ENCODE measurements at places on chromosomes 1 and 21.

DNA sequence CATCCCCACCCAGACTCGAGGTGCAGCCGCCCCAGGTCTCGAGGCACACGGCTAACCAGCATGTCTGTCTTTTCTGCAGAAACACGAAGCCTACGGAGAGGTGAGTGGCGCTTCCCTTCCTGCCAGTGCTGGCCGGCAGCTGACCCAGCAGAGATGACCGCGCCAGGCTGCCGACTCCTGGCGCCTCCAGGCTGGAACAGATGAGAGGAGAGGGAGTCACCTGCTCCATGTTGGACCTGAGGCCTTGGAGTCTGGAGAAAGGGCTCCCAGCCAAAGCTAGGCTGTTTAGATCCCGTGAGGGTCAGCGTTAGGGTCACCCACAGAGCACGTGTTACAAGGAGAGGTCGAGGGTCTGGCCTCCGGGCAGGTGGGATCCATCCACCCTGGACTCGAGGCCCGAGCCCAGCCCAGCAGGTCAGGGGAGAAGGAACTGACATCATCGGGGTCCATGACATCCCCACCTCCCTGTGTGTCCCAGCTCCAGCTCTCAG lies 14.9 kb downstream of the COL6A2 start:
- DNase-seq: no peak

GRCh38 chr1:35408925-35409324 lies 140.4 kb downstream of the ZMYM4 start:
- DNase-seq: no peak

DNA sequence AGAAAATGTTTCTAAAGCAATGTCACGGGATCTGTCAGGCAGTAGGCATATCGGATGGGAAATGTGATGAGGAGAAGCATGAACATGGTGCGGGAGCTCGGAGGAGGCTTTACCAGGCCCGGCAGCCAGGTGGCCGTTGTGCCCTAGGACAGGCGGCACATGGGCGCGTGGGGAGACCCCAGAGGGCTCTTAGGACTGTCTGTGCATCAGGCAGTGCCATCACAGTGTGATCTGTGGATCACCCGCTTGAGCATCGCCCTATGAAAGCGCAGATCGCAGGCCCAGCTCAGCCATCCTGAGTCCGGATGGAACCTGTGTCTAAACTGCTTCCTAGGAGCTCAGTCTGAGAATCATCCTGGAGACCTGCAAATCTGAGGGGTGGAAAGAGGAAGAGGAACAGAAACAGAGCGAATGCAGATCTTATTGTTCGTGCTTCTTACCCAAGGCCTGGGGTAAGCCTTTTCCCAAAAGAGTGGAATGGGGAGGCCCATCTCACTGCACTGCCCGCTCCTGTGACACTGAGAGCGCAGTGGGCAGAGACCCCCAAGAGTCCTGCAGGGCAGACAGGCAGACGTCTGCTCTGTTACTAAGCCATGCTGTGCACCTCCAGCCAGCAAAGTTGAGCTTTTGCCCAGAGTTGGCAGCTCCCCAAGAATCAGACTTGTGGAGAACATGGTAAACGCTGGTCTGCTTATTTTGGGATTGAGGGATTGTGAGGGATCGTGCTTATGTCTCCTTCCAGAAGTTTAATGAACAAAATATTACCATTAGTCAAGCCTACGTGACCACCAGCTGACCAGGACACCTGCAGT lies 251.0 kb downstream of the RHOU start:
- no peak for DNase-seq

DNA sequence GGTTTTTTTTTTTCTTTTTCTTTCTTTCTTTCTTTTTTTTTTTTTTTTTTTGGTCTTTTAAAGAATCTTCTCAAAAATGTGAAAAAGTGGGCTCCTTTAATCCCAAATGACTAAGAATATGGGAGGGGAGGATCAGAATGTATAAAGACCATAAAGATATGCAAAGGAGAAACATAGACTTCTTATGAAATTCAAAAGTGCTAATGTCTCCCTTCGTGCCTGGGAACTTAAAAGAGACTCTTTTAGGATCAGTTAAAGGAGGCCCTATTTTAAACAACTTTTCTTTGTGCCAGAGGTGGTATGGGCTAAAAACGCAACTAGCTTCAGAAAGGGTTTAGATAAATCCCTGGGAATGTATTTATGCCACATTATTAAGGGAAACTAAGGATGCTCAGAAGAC lies 54.2 kb upstream of the KAZN start:
- DNase-seq: no peak

GRCh38 chr1:162219461-162219860 lies 150.0 kb downstream of the NOS1AP start:
- no peak for DNase-seq

DNA sequence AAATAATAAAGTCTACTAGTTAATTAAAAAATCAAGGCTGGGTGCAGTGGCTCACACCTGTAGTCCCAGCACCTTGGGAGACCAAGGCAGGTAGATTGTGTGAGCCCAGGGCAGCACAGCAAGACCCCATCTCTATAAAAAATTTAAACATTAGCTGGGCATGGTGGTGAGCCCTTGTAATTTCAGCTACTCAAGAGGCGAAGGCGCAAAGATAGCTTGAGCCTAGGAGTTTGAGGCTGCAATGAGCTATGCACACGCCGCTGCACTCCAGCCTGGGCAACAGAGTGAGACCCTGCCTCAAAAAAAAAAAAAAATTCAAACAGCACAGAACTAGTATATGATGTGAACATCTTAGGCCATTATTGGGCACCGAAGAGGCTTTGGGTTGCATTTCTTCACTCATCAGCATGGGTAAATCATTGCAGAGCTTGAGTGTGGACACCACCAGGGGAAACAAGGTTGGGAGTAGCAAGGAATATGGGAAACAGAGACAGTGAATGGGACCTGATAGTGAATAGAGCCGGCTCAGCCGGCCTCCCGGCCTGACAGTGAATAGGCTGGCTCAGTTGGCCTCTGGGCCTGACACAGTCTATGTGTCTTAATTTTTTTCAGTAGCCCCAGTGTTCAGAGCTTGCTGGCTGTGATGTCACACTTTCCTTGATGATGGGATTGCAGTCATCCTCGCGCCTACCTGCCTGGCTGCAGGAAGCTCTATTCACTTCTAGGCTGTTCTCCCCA lies 89.1 kb upstream of the ERRFI1 start:
- DNase-seq: no peak

GRCh38 chr1:9538669-9539164 lies 548 bp upstream of the SLC25A33 start:
- no peak for DNase-seq

DNA sequence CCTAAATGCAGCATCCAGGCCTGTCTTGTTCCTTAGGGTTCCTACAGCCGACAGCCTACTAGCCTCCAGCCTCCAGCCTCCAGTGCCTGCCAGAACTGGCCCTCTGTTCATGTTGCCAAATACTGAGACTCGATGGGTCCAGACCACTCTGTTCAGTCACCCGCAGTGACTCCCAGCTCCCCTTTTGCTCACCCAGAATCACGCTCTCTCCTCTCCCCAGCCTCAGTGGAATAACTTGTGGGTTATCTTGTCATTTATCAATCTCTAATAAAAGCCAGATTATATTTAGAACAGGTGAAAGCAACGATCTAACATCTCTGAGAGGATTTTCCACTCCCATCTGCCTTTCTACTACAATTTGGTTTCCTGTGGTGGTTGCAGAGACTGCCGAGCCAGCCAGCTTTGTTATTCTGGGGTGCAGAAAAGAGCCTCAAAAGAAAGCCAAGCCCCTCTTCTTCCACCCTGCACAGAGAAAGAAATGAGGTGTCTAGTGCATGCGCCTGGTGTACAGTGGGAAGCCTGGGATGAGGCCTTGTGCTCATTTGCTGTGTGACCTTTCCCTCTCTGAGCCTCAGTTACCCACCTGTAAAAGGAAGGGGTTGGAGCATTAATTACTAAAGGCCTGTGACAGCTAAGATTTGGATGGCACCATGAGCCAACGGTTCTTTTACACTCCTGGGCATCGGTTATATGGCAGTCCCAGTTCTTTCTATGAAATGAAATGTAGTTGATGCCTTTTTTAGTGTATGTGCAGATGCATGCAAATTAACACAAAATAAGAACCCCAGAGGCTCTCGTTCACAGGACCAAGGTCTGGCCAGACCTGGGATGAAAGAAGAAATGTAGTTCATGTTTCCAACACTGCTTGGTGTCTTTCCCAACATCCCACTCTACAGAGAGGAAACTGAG lies 42.9 kb upstream of the ID3 start:
- DNase-seq: no peak

- no peak for DNase-seq
Observed at GRCh38 chr1:47231301-47232186, 481 bp downstream of the TAL1 start.

DNA sequence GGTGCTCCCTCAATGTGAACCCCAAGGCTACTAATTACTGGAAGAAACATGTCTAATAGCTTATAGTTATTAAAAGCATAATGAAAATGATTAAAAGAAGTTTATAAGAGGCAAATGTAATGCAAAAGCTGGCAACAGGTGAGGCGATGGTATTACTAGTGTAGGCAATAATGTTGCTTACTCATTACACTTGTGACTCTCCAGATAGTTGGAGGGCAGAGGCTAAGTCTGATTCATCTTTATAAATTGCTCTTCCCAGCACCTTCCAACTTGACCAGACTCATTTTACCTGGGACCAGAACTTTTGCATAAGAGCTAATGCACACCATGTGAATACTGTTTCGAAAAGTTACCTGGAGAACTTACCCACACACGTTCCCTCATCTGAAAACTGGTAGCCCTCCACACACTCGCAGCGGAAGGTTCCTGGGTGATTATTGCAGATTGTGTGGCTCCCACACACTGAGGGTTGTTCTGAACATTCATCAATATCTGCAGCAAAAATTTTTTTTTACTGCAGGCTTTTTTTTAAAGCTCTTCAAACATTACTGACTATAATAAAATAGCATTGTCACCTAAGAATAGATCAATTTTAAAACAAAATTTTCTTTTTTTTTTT lies 48.0 kb downstream of the NID1 start:
- no peak for DNase-seq

DNA sequence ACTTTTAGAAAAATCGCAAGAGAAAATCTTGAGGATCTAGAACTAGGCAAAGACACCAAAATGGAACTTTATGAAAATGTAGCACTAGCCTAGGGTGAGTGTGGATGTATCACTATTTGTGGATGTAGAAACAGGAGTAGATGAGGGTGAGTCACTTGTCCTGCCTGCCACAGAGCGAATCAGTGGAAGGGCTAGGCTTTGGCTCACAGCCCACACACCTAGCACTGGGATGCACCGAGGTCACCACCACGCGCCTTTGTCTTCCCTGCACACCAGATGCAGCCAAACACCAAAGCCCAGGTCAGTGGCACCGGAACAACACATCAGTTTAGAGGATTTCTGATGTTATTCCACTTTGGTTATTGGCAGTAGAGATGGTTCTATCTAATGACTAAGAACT lies 38.2 kb downstream of the PKNOX1 start:
- no peak for DNase-seq

GRCh38 chr1:47515164-47515789 lies 77.4 kb downstream of the FOXD2 start:
- DNase-seq: no peak

DNA sequence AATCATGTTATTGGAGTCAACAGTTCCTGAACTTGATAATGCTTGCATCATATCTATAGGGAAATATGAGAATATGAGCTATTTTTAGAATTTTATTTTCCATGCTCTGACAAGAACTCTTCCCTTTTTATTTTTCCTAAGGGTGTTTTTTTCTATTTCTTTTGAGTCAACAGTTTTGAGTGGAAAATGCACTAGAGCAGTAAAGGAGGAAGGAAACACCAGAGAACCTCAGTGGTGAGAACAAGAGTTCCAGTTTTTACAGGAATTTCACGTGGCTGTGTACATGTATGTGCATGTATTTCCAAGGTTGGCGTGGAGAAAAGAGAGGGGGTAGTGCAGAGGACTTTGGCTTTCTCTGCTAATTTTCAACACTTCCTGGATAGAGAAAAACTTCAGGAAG lies 63.6 kb upstream of the TNFSF18 start:
- no peak for DNase-seq

- DNase-seq: no peak
Observed at GRCh38 chr1:239736479-239736878, 350.1 kb downstream of the CHRM3 start.

All from NK-92 treated with Interleukin-12 subunit alpha and Interleukin-12 subunit beta, amount 100 ng/mL, for 24 hours (cell line).